ENCODE measurements at places on chromosomes 1 and 21.

DNA sequence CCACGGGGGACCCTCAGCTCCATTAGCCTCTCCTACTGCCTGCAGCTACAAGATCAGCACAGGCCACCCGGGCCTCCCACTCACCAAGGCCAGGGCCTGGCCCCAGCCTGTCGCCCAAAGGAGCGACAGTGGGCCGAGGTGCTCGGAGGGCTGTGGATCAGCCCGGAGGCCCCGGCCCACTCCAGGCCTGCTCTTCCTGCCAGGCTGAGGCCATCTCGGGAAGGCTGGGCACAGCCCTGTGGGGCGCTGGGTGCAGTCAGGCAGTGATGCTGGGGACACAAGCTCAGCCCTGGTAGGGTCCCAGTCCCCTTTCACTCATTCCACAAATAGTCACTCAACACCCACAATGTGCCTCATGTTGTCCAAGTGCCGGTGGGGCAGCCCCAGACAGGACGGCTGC, 58.8 kb downstream of the CASZ1 start:
- no peak for DNase-seq

- DNase-seq: no peak
These were observed 7.1 kb downstream of the ZBTB7B start for GRCh38 chr1:155009742-155010141.

DNA sequence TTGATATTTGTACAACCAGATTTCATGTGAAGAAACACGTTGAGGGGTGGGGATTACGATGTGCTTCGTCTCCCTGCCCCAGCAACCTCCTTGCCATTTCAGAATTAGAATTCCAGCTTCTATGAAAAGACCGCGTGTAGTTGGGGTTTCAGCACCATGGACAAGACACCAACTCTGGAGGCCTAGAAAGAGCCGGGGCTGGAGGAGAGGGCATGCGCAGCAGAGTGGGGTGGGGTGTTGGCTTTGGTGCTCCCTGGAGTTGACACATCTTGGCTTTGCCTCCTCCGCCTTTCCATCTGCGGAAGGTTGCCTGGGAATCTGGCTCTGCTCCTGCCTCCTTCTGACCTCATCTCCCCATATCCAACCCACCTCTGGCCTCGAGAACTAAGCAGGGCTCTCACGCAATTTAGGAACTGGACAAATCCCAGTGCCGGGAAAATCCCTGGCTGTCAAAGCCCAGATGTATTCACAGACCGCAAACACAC, 11.8 kb downstream of the HTR6 start:
- DNase-seq: peak; percentile 69

GRCh38 chr1:26852701-26853100, 10.2 kb upstream of the SFN start:
- no peak for DNase-seq

GRCh38 chr1:32775640-32776337, 41.4 kb downstream of the YARS1 start:
- DNase-seq: no peak

DNA sequence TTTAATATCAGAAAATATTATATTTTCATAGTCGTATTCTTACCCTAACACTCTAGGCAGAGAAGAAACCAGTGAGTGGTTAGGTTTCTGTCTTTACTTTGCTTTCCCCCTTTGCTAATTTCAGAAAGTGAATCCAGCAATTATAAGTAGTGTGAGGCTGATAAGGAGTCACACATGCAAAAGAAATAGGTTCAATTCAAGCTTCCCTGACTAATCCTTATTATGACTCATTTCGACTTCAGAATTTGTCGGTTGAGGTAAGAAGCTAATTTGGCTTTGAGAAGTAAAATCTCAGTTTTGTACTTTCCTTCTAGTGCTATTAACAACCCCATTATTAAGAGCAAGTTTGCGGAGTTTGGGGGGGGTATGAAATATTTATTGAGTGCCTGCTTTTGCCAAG, 22.4 kb downstream of the ESRRG start:
- no peak for DNase-seq

GRCh38 chr1:232965912-232966217, 15.5 kb downstream of the NTPCR start:
- no peak for DNase-seq

GRCh38 chr1:153742411-153743142, 14.7 kb downstream of the INTS3 start:
- DNase-seq: no peak

DNA sequence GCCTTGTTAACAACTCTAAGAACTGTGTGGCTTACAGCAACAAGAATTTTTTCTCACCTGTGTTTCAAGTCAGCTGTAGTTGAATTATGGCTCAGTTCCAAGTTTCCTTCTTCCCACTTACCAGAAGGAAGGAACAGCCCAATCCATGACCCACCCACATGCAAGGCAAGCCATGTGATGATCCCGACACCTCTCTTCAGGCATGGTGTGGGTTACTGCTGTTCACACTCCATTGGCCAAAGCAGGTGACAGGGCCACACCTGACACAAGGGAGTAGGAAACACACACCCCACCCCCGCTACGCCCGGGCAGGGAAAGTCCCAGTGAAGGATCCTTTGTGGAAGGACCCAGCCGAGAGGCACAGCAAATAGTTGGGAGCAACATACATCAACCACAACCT, 36.3 kb downstream of the KCNJ15 start:
- DNase-seq: no peak

DNA sequence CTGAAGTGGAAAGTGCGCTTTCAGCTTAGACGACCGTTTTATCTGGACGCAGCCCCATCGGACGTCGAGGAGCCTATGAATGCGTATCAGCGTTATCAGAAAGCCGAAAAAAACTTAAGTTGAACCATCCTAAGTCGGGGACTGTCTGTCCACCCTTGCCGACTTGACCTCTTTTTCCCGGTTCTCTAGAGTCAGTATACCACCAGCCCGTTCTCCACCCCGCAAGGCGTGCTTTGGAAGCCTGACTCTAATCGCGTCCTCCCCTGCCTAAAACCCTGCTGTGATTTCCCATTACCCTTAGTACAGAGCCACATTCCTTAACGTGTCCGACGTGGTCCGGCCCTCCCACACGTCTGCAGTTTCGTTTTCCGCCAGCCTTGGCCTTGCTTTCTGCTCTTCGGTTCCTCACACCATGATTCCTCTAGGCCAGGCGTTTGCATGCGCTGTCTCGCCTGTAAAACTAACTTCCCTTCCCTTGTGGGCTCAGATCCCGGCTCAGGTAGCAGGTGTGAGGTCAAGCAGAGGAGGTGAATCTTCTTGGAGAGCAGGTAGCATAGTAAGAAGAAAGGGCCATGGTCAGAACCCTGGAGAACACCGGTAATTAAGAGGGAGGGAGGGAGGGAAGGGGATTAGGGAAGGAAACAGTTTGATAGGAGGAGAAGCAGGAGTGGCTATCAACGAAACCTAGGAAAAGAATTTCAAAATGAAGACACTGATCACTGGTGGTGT, 865 bp downstream of the ADPRS start:
- DNase-seq: no peak

DNA sequence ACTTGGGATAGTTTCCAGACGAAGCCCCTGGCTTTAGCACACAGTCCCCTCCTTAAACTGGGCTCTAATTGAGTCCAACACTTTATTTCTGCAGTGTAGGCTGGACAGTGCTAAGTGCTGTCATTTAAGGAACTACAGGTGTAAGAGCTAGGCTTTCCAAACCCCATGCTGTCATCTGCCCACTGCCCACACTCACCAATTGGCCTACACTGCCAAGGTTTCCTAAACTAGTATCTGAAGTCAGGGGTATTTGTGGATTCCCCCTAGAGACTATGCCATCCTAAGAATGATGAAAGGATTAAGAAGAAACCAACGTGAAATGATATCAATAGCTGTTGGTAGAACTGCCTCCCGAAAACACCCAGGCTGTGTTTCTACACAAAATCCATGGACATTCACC, 160.9 kb downstream of the TBX15 start:
- DNase-seq: no peak

DNA sequence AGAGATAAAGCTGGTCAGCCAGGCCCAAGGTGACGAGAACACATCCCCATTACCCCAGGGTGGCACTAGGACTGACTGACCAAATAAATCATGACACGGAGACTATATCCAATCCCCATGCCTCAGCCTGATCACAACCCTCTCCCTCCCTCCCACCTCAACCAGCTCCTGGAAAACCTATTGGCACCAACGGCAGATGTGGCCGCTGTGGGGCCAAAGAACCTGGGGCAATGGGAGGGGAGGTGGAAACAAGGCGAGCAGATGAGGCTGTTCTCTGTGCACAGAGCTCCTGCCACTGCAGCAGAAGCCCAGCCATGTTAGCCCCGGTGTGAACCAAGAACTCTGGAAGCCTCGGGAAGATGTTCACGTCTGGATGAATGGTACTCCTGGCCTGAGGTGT, 77.6 kb downstream of the CD247 start:
- no peak for DNase-seq

- no peak for DNase-seq
These were observed 458.9 kb downstream of the NCAM2 start for GRCh38 chr21:21457077-21457476.

- DNase-seq: no peak
These were observed 294.9 kb upstream of the ADGRL2 start for GRCh38 chr1:81505831-81506230.

GRCh38 chr21:15616864-15617574, 112.8 kb upstream of the USP25 start:
- DNase-seq: no peak

GRCh38 chr1:204836856-204837255, 33.8 kb upstream of the NFASC start:
- DNase-seq: no peak

GRCh38 chr1:18473195-18473815, 7.4 kb upstream of the KLHDC7A start:
- no peak for DNase-seq
